Stimulated activated CD4-positive, alpha-beta T cell treated with anti-CD3 and anti-CD28 coated beads, Interleukin-4, amount 100 ng/mL, for 1 hour (primary cell): ENCODE measurements at places on chromosomes 12 and 14.

GRCh38 chr12:127278351-127278750 is 988.6 kb upstream of the TMEM132C start:
- no peak for DNase-seq

GRCh38 chr12:128476266-128476665 is 209.3 kb downstream of the TMEM132C start:
- no peak for DNase-seq

DNA sequence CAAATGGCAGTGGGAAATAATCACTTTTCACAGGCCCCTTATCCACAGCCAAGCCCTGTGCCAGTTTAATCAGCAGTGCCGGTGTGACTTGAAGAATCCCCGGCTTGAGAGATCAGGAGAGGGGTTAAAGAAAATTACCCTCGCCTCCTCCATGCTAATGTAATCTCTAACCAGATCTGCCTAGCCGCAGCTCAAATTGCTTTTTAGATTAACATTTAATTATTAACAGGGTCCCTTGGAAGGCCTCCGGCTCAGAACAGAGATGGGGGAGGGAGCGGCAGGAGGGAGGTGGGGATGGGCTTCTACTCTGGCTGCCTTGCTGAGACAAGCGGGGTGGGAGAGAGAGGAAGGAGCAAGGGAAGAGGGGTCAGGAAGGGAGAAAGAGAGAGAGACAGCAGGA is 24.0 kb downstream of the FAM222A start:
- DNase-seq: no peak

DNA sequence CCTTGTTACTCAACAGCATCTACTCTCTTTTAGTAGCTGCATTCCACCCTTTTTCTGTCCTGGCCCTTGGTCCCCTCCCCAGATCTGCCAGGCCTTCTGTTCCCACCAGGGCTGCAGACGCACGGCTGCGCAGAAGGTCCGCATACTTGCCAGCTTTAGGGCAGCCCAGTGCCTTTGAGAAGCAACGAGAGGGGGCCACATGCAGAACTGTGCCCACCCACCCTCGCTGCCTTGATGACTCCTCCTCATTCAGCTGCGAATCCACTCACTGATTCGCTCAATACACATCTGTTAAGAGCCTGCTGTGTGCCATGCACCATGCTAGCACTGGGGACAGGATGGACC is 39.2 kb downstream of the PRIMA1 start:
- DNase-seq: no peak

GRCh38 chr14:75433631-75434071 is 5.8 kb downstream of the JDP2 start:
- DNase-seq: no peak

- DNase-seq: no peak
Observed at GRCh38 chr14:26597589-26598080, at the start of gene NOVA1. NOVA1 (minus strand) TSS chr14:26598033; CDS start chr14:26597436, 597 bp downstream.

DNA sequence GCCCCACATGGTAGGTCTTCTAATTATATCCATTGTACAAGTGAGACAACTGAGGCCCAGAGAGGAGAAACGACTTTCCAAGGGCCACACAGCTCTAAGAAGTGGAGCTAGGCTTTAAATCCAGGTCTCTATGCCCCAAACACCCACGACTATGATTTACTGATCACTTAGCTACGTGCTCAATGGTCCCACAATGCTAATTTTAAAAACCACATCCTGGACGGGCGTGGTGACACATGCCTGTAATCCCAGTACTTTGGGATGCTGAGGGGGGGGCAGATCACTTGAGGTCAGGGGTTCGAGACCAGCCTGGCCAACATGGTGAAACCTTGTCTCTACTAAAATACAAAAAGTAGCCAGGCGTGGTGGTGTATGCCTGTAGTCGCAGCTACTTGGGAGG is 8.4 kb upstream of the MLEC start:
- DNase-seq: no peak

GRCh38 chr14:60651796-60652673 is 2.8 kb upstream of the SIX1 start:
- no peak for DNase-seq

DNA sequence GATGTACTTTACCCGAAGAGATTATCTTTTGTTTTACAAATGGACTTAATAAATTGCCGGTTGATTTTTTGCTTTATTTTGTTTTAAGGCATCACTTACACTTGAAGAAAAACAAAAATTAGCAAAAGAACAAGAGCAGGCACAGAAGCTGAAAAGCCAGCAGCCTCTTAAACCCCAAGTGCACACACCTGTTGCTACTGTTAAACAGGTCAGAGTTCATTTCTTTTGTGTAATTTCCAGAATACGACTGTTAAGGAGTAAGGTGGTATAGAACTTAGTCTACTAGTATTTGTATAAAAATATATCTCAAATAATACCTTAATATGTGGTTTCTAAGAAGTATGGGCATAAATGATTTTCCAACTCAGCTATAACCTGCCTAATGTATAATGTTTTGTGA is 19.6 kb upstream of the SLC17A8 start:
- no peak for DNase-seq

GRCh38 chr12:105461271-105461943 is 130.9 kb downstream of the C12orf75 start:
- DNase-seq: no peak

DNA sequence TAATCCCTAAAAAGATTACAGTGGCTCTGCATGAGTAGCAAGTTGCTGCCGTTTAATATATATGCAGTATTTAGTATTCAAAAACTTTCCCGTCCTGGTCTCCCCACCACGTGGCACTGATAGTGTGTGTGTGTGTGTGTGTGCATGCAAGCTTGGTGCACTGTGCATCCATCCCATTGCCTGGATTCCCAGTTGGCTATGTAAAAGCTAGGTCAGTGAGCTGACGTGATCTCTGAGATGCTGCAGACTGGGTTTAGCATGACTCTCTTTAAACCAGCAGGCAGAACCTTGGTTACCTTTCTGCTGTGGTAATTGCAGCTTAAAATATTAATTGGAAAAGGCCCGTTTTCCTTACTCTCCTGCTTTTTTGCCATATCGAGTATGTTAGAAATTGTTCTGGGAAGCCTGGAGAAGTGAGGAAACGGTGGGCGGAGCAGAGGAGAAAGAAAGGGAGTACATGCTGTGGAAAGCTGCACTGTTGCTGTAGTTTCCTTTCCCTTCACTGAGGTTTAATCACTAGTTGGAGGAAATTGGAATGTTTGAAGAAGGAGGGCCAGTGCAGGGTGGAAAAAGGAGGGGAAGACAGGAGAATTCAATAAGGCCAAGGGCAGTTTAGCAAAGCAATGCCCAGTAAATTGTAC is 4.0 kb upstream of the CNTN1 start:
- no peak for DNase-seq

DNA sequence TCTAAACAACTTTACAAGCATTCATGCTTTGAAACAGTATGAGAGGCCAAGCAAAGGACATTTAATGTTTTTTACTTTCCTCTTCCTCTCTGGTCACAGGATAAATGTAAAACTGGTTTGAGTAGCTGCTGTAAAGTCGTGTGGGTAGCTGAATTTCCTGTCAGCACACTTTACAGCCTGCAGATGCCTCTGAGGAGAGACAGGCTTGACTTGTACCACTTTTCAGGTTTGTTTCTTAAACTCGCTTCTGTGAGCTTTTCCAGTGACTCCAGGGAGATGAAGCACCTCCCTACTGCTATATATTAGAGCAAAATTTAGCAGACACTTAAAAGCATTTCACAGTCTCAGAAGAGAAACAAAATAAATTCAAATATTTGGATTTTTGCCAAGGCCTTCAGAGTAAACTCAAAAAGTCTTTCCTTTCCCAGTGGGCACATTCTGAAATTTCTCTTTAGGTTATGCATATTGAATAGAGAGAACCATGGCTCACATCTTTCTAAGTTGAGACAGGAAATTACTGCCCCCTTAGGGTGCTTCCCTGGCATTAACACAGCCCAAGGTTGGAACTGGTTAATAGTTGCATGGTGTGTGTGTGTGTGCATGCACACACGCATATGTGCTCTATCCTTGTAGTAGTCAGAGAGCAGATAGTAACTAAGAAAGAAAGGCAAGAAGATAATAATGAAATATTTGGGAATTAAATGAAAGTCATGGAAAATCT is 557.3 kb upstream of the MIS18BP1 start:
- no peak for DNase-seq

GRCh38 chr12:74917743-74918142 is 291.9 kb downstream of the KCNC2 start:
- DNase-seq: no peak

DNA sequence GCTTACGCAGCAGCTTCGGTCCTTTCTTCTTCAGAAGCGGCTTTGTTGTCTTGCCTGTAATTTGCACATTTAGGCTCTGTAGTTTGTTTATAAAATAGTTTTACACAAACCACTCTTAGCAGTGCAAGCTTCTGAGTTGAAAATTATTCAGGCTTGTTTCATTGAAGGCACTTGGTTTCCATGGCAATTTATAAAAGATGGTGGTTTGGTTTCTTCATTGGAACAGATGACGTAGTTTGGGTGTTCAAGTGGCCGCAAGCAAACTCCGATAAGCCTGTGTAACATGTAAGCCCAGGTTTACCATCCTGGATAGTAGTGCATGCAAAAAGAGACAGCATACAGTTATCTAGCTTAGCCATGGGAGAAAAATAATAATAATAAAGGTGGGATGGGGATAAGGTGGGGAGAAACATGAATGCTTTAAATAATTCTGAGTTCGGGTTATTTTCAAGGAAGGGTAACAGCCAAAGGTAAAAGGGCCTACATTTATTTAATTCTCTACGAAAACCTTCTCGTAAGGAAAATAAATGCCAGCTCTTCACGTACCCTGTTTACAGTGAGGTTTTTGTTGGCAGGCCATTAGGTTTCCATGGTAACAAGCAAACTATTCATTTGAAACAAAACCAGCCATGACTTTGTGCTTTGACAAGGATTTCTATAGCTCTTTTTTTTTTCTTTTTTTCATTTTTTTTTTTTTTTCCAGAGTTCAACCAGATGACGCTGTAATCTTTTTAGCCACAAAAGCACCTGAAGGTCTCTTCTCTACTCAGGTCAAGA is 189.6 kb upstream of the RPL10L start:
- DNase-seq: no peak

DNA sequence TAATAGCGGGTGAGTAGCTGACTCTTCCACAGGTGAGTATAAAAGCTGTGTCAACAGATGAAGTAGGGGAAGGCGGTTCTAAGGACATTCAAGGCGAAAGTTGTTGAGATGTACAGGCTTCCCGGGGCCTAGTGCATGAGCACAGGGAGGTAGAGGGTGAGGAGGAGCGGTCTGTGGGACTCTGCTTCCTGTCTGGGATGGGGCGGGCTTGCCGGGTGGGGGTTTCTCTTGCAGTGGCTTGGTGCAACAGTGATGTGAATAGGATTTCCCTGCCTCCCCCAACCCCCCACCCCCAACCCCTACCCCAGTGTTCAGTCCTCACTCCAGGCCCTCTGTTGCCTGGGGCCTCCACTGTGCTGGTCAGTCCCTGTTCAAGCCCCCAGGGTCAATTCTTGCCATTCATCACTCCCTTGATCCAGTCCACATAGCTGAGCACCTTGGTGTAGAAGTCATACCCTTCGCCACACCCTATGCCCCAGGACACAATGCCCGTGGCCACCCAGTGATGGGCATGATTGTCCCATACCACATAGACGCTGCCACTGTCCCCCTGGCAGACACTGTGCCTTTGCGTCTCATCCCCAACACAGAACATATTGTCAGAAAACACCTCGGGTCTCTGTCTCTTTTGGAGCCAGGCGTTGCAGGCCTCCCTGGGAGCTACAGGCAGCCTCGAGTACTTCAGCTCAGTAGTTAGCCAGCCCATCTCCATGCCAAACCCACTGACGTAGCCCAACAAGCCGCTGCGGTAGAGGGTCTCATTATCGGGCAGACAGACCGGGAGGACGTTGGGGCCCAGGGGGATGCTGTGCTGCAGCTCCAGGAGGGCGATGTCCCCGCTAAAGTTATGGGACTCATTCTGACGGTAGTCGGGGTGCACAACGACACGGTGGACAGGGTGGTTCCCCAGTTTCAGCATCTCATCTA is 4.0 kb upstream of the C1R start:
- DNase-seq: no peak
